ENCODE measurements at places on chromosomes 12 and 14.

DNA sequence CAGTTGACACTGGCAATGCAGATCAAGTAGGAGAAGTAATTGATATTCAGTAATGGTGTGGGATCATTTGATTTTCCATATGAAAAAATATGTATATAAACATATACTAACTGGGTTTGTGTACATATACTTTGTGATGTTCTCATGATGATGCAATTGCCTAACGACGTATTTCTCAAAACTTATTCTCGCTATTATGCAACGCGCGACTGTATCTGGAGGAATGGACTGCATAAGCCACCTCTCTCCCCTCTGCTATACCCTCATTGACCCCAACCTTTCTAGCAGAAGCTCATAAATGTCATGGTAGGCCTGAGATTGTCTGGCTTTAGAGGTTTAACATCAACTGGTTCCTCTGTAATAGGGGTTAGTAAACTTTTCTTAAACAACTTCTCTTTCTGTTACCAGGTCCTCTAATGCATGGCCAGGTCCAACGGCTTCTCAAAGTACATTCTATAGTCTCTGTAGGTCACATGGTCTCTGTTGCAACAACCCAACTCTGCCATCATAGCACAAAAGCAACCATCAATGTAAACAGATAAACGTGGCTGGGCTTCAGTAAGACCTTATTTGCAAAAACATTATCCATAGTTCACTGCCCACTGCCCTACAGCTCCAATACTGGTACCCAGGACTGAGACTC lies 59.3 kb downstream of the FOXN3 start:
- no peak for DNase-seq

- no peak for DNase-seq
Observed at GRCh38 chr12:67355428-67356379, 86.5 kb downstream of the CAND1 start.

DNA sequence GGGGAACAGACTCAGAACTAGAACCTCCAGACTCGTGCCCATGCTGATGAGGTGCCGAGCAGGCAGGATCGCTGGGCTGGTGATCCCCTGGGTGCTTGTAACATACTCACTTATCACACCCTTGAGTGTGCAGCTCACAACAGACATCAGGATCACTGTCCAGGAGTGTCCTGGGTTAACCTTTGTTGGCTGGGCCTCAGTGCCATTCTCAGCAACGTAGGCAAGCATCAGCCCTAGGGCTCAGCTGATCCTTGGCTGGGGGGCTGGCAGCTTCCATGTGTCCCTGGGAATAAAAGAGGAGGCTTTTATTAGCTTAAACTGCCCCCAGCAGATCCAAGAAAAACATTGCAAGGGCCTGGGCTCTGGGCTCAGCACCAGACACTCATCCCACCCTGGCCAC lies 1.6 kb downstream of the TMEM229B start:
- DNase-seq: no peak

- DNase-seq: no peak
Observed at GRCh38 chr14:65071544-65071943, 30.8 kb downstream of the MAX start.

DNA sequence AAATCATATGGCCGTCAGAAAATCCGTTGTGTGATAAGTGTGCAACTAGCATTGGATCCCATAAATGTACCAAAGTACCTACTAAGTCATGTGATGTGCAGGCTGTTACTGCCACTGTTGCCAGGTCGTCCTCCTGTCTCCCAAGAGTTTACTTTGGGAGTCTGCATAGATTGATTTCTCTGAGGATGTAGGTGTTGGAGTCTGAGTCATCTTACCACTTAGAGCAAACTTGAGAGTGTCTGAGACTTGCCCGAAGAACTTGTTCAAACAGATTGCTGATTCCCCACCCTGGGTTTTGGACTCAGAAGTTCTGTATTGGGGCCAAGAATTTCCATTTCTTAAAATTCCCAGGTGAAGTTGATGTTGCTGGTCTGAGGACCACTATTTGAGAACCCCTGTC lies 11.4 kb downstream of the TMX1 start:
- no peak for DNase-seq

GRCh38 chr12:6786416-6787094 lies 2.8 kb upstream of the CD4 start:
- DNase-seq: no peak

- no peak for DNase-seq
Observed at GRCh38 chr12:133203344-133204263, 22.3 kb downstream of the ZNF268 start.

GRCh38 chr14:84483072-84483420 lies 1046.9 kb upstream of the FLRT2 start:
- DNase-seq: no peak

GRCh38 chr14:42001431-42001830 lies 394.8 kb downstream of the LRFN5 start:
- DNase-seq: no peak

GRCh38 chr14:103346286-103346685 lies 12.2 kb downstream of the EIF5 start:
- no peak for DNase-seq

Data from stimulated activated CD8-positive, alpha-beta memory T cell treated with anti-CD3 and anti-CD28 coated beads, Interleukin-7, amount 100 ng/mL, for 48 hours (primary cell).